ENCODE measurements at places on chromosomes 11 and 22.
A peak's percentile ranks its signal among the peaks of the same experiment; 100 is the strongest.

DNA sequence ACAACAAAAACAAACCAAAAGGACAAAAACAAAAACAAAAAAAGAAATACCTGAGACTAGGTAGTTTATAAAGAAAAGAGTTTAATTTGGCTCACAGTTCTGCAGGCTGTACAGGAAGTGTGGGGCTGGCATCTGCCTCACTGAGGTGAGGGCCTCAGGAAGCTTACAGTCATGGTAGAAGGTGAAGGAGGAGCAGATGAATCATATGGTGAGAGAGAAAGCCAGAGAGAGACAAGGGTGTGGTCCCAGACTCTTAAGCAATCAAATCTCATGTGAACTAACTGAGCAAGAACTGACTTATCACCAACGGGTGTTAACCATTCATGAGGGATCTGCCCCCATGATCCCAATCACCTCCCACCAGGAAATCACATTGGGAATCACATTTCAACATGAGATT is 58.8 kb upstream of the ZBED5 start:
- DNase-seq = peak; percentile 17

DNA sequence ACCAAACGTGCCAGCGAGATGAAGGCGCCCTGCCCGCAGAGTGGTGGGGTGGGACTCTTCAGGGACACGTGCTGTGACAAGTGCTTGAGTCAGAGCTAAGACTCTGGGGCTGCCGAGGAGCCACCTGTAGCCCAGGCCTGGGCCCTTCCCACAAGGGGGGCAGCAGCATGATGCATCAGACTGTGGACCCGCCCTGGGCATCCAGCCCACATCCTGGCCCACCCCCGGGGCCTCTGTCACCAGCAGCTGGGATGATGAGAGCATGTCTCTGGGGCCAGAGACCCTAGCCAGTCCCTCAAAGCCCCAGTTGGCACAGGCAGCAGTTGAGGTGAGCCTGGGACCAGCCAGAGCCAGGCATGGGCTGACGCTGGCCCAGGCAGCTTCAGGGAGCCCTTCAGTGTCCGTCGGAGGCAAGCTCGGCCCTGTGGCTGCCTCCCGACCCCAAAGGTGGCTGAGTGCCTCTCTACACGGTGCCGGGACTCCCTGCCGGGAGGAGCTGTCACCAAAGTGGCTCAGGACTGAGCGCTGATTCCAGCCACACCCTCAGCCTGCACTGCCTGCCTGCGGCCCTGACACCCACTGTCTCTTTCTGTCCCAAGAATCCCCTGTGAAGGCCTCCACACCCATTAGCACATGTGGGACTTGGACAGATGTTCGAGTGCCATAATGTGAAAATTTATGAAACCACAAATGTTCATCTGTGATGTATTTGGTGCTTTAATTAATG is 41.3 kb downstream of the CDKN1C start:
- DNase-seq = no peak

DNA sequence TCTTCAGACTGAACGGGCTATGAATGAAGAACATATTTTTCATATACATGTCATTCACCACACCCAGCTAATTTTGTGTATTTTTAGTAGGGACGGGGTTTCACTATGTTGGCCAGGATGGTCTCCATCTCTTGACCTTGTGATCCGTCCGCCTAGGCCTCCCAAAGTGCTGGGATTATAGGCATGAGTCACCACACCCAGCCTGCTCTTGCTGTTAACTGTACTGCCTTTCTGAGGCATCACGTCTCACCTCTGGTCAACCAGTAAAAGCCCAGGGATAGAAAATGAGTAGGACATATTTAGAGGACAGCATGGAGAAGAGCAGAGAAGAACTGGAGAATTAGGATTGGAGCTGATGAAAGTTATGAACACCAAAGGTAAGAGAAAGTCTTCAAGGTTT is 55.6 kb downstream of the APOL3 start:
- DNase-seq = peak; percentile 26

- DNase-seq = no peak
Measured at GRCh38 chr11:96229354-96229977, 113.5 kb downstream of the MAML2 start.

- no peak for DNase-seq
Measured at GRCh38 chr22:19932367-19933206, 9.0 kb upstream of the COMT start.

GRCh38 chr11:2869561-2870427 is 15.8 kb downstream of the CDKN1C start:
- DNase-seq = no peak

DNA sequence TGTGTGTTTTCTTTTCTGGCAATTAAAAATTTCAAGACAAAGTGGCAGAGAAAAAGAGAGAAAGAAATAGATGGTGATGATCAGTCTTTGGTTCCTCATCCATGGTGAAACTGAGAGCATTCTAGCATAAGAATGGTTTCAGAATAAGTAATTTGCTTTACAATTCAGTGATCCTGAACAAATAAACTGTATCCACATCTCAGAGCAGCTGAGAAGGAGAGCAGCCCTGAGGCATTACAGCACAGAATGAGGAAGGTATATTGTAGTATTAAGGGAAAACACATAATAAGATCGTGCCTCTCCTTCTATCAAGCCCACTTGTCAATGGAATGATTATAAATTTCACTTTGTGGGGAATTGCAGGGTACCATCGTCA is 17.4 kb downstream of the LUZP2 start:
- peak; percentile 37 for DNase-seq

DNA sequence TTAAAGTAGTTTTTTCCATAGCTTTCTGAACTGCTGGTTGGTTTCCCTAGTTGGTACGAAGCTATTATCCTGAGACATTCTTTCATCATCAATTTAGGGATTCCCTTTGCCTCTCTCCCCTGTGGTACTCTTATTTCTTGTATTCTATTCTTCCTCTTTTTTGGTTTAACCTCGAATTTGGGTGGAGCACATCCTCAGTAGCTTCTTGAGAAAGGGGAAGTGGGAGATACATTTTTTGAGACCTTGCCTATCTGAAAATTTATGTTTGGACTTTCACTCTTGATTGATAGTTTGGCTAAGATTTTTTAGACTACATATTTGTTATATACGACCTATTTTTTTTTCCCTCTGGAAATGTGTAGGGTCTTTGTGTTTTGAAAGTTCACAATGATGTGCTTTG is 121.7 kb upstream of the ZBED5 start:
- DNase-seq = no peak

DNA sequence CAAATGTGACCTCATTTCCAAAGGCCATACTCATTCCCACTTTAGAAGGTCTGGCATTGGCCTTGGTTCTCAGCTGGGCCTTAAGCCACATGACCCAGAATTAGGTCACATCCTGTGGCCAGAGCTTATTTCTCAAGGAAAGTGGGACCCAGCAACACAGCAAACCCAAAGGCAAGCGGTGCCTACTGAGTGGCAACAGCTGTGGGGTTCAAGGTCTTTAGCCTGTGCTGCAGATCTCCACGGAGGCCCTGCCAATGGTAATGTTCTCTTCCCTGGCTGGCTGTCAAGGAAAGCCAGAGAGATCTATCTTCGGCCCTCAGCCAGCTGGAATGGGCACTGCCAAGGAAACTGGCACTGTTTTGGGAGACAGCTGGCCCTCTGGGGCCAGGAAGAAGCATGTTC is 41.5 kb upstream of the TP53I11 start:
- DNase-seq = no peak

- no peak for DNase-seq
Measured at GRCh38 chr22:48661984-48662383, 1165.7 kb downstream of the BRD1 start.

- peak; percentile 94 for DNase-seq
Measured at GRCh38 chr22:39253435-39254070, 8.8 kb upstream of the PDGFB start.

DNA sequence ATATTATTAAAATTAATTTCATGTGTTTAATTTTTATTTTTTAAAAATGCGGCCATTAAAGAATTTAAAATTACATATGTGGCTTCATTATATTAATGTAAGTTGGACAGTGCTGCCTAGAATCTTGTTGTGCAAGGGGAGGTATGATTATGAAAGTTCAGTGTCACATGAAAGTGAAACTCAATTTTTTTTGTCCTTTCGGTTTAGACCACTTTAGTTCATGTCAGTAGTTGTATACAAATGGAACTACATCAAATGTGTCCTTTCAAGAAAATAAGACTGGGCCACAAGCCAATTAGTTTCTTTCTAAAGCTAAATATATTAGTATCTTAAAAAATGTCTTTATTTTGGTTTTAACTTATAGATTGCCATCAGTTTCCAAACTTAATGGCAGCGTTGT is 35.7 kb downstream of the TBCEL start:
- no peak for DNase-seq

DNA sequence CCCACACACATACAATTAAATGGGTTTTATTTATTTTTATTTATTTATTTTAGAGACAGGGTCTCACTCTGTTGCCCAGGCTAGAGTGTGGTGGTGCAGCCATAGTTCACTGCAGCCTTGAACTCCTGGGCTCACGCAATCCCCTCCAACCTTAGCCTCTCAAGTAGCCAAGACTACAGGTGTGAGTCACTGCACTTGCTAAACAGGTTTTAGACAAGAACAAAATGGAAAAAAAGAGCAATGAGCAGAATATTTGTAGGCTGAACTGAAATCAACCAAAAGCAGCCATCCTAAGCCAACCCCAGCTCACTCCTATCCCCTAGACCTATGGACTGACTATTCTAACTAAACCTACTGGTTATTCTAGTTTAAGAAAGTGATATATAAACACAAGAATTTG is 37.8 kb downstream of the MRE11 start:
- DNase-seq = peak; percentile 43

DNA sequence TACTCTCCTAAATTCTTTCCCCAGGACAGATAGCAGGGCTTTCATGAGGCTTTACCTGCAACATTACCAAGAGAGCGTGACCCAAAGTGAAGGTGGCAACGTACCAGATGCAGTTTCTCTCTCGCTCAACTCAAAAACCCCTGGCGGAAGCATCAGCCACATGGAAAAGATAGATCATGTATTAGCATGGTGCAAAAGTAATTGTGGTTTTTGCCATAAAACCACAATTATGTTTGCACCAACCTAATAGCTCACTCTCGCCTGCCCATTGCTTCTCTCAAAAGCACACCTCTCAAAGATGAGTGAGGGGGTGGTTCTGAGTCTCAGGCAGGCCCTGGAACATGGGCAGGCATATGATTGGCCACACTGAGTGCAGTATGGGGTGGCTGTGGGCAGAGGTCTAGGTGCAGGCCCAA is 7.0 kb downstream of the MS4A6A start:
- no peak for DNase-seq

DNA sequence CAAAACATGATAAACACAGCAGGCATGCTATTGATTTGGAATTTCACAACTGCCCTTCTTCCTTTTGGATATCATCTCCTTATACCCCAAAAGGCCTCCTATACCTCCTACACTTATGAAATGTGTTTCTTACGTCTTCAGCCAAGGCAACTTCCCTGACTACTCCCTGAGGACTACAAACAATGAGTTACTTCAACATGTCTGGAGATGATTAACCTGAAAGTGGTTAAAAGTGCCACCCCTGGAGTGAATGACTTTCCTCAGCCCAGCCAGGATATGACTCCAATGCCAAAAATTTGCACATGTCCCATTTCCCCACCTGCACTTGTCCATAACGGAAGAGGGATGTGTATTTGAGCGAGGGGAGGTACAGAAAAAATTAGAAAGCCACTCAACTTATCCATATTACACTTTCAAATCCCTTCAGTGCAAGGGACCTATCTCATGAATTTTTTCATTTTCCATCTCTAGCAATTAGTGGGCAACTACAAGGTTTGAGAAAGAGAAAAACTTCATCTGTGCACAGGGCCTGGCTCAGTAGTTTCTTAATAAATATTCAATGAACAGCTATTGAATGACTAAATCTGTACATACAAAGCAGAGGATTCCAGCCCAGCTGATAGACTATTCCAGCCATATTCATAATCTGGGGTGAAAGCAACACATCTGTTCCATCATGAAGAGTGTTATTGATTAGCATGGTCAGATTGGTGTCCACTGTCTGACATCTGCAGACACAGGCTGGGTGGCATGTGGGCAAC is 36.8 kb downstream of the KIRREL3 start:
- peak; percentile 99 for DNase-seq

DNA sequence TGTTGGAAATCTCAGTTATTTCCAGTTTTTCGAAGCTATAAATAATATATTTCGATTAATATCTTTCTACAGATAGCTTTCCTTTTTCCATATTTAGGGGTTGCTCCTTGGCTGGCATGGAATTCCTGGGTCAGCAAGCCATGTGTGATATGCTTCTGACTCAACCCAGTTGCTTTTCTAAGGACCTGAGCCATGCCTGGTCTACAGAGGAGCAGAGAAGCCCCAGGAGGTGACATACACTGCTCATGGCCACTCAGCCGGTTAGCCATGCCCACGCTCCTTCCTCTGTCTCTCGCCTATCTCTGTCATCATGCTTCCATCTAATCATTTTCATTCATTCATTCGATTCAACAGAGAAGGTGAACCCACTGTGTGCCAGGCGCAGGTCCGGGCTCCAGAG is 23.2 kb upstream of the PDGFB start:
- peak; percentile 78 for DNase-seq

GRCh38 chr11:46649180-46649738 is 31.9 kb downstream of the ATG13 start:
- peak; percentile 16 for DNase-seq

DNA sequence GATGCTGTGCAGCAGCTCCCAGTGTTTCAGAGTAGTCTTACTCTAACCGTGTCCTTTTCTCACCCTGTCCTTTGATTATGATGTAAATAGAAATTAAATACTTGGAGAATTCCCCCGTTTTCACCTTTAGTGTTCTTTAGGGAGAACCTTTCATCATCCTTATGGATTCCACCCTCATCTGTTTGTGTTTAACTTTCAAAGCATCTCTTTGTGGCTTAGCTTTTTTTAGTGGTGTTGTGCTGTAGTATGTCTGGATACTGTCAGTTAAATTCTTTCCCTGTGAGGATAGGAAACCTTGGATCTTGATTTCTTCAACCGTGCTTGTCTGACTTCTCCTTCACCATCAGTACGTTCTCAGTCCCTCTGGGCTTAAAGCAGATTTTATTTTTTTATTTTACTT is 48.5 kb downstream of the PPP6R3 start:
- no peak for DNase-seq

DNA sequence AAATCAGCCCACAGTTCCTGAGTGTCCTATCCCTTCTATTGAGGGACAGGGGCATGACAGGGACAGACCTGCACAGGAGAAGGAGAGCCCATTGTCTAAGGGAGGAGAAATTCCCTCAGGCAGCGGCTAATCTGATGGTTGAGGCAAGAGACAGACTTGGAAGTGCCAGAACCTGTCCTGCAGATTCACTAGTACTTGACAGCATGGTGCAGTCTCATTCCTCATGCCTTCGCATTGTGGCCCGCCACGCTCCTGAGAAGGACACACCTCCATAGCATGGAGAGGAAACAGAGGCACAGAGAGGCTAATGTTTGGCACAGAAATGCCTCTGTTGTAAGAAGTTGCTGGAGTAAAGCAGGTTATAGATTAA is 3.2 kb downstream of the P2RY6 start:
- DNase-seq = no peak

DNA sequence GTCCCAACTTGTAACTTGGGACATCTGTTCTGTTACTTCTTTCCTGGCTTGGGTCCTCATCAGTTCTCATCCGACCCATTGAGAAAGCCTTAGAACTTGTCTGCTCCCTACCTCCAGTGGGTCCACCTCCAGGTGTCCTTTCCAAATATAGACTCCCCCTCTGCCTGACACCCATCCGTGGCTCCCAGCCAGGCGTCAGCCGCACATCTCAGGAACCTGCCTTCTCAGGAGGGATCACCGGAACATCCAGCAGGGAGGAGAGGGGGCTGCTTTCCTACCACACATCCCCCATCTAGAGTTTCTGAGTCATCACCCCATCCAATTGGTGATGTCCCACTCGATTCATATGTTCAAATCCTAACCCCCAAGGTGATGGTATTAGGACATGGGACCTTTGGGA is 36.5 kb downstream of the C11orf91 start:
- no peak for DNase-seq
